Mesenteric fat pad (tissue), 1 donor: ENCODE measurements at places on chromosomes 5 and 9.

- no peak for DNase-seq
These were observed 112.2 kb downstream of the ZNF608 start for GRCh38 chr5:124634228-124634739.

DNA sequence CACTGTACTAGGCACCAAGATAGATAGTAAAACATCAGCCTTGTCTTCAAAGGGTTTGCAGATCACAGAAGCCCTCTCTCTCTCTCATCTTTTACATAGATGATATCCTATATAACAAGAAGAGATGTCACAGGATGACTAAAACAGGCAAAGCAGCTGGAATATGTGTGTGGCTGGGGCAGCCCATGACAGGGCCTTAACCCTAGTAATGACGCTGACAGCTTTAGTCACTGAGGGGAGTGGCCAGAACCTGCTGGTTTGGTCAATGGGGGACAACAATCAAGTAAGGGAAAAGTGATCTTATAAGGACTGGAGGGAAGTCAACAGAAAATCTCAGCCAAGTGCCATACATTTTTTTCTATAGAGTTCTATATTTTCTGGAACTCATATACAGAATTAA, 41.9 kb upstream of the RIC1 start:
- no peak for DNase-seq

DNA sequence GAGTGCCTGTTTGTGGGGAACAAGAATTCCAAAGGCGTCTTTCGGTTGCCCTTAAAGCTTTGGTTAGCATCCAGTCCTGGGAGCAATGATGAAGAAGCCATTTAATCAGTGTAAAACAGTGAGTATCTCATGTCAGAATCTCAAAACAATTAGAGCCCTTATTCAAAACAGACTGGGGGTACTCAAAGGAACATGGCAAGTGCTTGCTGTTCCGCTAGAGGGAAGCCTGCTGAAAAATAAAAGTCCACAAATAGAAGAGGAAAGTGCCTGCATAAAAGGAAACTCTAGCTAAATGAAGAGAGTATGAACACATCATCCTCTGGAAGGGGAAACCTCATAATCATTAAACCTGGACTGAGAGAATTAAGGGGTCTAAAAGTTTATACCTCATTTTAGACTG, 26.4 kb downstream of the FBXL7 start:
- no peak for DNase-seq

DNA sequence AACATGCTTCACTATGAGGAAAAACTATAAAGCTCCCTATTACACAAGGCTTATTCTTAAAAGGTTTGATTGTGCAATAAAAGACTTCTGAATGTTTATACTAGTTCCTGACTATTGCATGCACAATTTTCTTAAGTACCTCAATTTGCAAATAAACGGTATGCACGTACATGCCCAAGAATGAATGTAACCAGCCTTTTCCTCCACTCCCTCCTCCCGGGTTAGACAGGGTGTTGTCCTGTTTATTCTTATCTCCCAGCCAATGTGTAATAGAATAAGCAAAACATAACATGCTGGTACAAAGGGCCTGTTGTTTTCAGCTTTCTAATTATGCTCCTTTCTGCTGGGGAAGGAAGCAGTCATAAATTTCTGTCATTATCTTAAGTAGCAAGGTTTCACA, 79.1 kb downstream of the AOPEP start:
- DNase-seq: no peak

- no peak for DNase-seq
These were observed 430.8 kb downstream of the ARHGEF28 start for GRCh38 chr5:74056789-74057164.

- DNase-seq: no peak
These were observed 225.9 kb downstream of the SGCD start for GRCh38 chr5:156552855-156553358.

- DNase-seq: no peak
These were observed 56.4 kb downstream of the PFDN1 start for GRCh38 chr5:140246378-140247122.

DNA sequence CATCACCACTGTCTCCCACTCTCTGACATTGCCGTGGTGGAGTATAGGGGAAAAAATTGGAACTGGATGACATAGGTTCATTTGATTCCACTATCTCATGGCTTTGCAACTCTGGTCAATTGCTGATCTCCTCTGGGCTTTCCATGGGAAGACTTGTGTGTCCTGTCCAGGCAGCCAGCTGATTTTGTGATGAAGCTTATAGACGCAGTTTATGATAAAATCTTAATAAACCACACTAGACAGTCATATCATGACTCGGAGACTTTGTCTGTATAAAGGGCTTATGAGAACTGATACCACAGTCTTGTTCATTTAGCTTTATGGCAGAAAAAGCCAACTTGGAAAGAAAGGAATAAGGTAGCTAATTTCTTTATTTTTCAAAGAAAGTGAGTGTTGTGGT, 296.5 kb downstream of the MAST4 start:
- no peak for DNase-seq

DNA sequence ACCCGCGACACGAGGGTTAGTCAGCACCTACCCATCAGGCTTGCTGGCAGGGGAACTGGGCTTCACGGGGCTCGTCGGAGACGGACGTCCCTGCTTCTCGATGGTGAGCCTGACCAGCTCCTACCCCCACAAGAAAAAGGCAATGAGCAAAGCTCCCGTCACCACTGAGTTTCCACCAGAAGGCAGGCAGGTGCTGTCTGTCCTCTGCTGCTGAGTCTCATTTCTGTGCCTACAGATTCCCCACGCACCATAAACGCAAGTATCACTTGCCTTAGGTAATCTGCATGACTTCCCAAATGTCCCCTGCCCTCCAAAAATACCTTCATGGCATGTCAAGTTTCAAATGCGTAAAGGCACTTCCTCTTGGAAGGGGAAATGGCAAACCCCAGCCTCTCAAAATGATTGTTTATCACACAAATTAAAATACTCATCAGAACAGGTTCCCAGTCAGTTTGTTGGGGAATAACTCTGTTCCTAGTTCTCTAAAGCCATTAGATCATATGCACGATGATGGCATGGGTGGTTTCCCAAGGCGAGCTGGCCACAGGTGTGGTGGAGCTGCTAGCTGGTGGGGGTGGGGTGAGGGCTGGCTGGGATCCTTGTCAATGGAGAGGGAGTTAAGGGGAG, 85.0 kb downstream of the PRRT1B start:
- no peak for DNase-seq

DNA sequence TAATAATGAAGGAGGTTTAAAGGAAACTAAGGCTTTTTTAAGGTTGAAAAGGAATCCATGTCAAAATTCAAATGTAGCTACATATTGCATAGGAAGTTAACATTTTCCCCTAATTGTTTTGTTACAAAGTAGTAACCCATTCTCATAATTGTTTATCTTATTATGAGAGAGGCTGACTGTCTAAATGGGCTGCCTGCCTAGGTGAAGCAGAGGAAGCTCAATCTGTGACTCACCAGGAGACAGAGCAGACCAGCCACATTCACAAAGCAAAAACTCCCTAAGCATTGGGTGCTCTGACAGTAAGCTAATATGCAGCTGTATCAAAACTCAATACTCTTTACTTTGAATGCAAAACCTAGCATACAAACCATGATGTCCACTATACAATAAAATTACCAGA, 208.5 kb downstream of the ROR2 start:
- no peak for DNase-seq

DNA sequence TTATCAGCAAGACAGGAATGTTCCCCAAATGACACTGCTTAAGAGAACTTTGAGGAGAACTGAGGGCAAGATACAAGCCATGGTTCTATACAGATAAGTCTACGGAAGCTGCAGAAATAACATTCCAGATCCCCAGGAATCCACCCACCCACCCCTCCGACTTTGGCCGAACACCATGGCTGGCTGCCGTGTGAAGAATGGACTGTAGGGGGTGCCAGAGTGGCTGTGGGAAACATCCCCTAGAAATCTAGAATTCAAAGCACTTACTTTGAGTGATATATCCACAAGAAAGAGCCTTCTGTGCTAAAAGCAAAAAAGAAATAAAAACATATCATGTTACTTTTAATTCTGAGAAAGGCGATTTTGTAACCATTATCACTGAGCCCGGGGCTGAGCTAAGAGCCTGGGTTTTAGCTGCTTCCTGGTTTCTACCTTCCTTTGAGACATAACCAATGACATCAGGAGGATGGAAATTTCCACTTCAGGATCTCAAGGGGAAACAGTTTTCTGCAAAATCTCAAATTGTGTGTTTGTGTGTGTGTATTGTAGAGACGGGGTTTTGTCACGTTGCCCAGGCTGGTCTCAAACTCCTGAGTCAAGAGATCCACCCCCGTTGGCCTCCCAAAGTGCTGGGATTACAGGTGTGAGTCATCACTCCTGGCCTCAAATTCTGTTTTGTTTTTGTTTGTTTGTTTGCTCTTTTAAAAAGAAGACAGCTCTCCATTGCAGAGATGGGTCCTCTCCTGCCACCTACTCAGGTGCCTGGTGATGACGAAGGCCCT, 36.4 kb downstream of the GGTA1 start:
- DNase-seq: no peak

DNA sequence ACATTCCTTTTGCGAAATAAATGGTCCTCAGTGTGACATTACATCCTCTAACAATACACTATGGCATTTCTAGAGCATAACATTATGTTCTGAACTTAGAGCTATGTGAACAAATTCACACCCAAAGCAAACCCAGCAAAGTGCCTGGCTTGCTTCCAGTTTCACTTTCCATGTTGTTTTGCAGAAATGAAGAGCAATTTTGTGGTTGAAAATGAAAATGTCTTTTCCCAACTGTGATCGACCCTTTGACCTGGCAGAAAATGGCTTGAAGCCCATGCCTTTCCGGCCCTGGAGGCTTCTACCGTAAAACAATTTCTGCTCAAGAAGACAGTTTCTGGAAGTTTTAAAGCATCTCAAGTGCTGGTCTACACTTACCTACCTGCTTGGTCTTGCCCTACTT, 344.7 kb upstream of the RGMB start:
- DNase-seq: no peak

- no peak for DNase-seq
These were observed 288.0 kb downstream of the ELAVL2 start for GRCh38 chr9:23538067-23538402.

- DNase-seq: no peak
These were observed 1.5 kb upstream of the TEX10 start for GRCh38 chr9:100354121-100354800.

GRCh38 chr9:134390537-134390936, 64.3 kb downstream of the RXRA start:
- no peak for DNase-seq

- DNase-seq: no peak
These were observed 193.8 kb upstream of the TRIM32 start for GRCh38 chr9:116493183-116493860.

DNA sequence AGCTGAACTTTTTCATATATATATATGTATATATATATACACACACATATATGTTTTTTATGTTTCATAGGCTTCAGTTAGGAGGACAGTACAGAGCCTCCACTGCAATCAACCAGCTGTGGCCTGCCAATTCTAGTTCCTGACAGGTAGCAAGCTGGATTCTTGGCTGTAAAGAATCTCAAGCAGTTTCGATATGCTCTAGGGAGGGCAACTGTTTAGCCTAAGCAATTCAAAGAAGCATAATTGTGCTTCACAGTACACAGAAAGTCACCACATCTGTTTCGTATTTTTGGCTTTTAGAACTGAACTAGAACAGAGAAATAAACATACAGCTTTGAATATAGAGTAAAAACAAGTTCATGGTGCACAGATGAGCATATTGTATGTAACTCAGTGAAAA, 152.4 kb upstream of the ARRDC3 start:
- DNase-seq: no peak

- DNase-seq: no peak
These were observed 10.4 kb upstream of the SPINK4 start for GRCh38 chr9:33229359-33230114.

GRCh38 chr5:66718374-66719002, 122.3 kb downstream of the MAST4 start:
- no peak for DNase-seq
